ENCODE measurements at places on chromosomes 3 and 15.

DNA sequence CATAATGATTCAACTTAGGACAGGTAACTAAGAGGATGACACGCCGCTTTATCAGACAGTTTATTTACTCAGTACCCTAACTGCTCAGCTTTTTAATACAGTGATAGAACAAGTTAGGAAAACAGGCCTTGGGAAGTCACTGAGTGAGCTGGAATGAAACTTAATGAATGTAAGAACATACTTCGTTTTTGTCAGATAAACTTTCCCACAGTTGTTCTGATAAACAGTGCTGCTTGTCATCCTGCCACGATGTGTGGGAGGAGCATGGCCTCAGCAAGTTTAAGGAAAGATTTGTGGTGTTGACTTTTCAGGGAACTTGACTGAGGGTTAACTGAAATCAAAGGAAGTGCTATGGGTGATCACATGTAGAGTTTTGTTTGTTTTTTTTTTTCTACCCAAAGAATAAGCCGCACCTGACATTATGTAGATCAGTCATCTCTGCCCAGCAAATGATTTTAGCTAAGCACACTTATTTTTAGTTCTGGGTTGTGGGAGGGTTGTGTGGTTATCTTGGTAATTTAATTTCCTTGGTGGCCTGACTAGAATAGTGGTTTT is 5.6 kb upstream of the P2RY14 start:
- DNase-seq = no peak

- no peak for DNase-seq
Measured at GRCh38 chr3:39142067-39142466, 11.3 kb downstream of the CSRNP1 start.

- DNase-seq = no peak
Measured at GRCh38 chr3:141825216-141826011, 51.0 kb upstream of the ATP1B3 start.

GRCh38 chr3:127366383-127366782 is 78.5 kb upstream of the PRR20G start:
- DNase-seq = no peak

DNA sequence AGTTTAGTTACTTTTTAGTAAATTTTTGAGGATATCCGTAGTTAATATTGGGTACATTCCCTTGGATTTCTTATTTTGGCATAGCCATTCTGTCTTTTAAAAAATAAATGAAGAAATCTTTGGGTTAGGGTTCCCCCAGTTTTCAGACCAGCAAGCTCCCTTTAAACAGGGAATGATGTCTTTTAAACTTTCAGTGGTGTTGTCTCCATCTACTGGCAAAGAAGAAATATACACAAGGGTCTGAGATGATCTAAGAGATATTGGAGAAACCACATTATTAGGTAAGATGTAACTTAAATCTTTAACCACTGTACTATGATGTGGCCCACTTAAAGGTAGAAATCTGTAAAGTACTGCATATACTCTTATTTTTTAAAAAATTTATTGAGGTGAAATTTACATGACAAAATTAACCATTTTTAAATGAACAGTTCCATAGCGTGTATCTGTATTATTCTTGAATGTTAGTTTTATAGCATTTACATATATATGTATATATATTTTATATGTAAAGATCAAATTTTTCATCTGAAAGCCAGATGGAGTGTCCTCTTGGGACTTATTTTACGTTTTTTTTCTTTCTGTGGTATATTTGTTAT is 35.1 kb upstream of the EIF3J start:
- DNase-seq = no peak

GRCh38 chr3:25021816-25022215 is 406.2 kb upstream of the RARB start:
- no peak for DNase-seq

GRCh38 chr3:15324379-15324808 is 8.0 kb downstream of the SH3BP5 start:
- no peak for DNase-seq

DNA sequence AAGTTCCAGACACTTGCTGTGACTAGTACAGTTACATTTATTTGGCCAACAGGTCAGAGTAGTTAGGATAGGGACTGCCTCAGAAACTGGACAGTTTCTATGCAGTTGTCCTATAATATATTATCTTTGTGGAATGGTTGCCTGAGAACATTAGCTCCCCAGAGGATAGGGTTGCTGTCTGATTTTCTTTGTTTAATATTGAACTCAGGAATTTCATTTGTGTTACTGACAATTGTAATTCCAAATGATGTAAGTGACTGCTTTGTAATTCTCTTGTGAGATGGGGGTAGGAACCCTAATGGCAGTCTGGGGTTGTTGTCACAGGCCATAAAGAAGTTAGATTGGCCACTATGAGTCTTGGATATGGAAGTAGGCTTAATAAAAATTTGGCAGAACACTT is 2.2 kb downstream of the NXPE3 start:
- no peak for DNase-seq

GRCh38 chr3:174170248-174170647 is 688.9 kb upstream of the NAALADL2 start:
- no peak for DNase-seq

All from stimulated activated CD4-positive, alpha-beta T cell treated with anti-CD3 and anti-CD28 coated beads, TNF-alpha, amount 100 ng/mL, for 1 hour (primary cell).